ENCODE measurements at places on chromosomes 1 and 21. TPM values are rescaled to one million over a fixed set of nuclear protein-coding genes. Genes with fewer than 3 reads are reported as not detected.

Gene VANGL2
- total RNA-seq: 79.8 TPM

Gene CIART
- 9.1 TPM for total RNA-seq

Gene FNDC5
- total RNA-seq: 5.5 TPM

Gene SLC6A17
- total RNA-seq: 46.1 TPM

Gene SMPDL3B
- 3.3 TPM for total RNA-seq

Gene PIK3R3
- 38.1 TPM for total RNA-seq

Gene GLIS1
- not detected for total RNA-seq

Gene SUSD4
- total RNA-seq: 18.5 TPM

Gene HLX
- 1.4 TPM for total RNA-seq

Gene AGMAT
- total RNA-seq: 0.18 TPM

Gene GNAT2
- 0.26 TPM for total RNA-seq

Gene RGL1
- 60.7 TPM for total RNA-seq
